ENCODE measurements at places on chromosomes 4 and X.

DNA sequence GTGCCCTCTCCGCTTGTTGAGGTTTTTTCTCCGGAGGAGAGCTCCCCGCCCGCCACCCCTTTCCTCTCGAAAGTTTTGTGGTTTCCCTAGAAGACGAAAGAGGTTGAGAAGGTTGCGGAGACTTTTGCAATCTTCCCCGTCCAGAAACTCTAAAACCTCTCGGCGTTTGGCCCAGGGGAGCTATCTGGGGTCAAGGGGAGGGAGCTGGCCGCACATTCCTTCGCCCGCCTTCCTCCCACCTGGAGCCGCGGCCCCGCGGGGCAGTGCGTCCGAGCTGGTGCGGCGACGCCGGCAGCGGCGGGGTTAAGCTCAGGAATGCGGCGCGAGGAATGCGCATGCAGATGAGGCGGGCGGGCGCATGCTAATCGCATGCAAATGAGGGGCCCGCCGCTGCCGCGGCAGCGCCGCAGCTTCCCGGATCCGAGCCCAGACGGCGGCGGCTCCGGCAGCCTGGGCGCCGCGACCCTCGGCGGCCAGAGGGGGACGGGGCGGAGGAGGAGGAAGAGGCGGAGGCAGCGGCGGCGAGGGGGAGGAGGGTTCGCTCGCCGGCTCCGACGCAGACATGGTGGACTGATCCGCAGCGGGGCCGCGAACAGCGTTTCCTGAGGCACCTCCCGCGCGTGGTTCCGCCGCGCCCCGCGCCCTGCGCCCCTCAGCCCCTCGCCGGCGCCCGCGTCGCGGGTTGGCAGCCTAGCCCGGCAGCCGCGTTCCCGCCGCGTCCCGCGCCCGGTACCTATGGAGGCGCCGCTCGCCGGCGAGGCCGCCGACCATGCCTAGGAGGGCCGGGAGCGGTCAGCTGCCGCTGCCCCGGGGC, at the start of gene WWC2:
TSS of gene WWC2 (plus strand) at position 535 of the 814 bp plus-strand sequence. CDS start at position 770, 235 bp downstream.
- DNase-seq = peak; percentile 75

DNA sequence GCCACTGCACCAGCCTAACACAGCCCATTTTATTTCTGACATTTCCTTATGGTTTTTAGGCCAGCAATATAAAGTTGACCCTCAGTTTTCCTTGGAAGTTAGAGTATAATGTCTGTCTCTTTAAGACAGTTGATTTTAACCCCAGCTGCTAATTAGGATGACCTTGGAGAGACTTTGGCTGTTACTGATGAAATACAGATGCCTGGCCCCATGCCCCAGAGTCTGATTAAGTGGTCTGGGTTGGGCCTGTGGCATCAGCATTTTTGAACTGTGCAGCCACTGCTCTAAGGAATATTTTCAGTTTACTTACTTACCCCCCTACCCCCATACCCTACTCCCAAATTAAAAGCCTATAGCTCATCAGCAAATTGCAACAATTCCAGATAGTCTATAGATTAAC, 85.8 kb downstream of the DCLK2 start:
- no peak for DNase-seq

DNA sequence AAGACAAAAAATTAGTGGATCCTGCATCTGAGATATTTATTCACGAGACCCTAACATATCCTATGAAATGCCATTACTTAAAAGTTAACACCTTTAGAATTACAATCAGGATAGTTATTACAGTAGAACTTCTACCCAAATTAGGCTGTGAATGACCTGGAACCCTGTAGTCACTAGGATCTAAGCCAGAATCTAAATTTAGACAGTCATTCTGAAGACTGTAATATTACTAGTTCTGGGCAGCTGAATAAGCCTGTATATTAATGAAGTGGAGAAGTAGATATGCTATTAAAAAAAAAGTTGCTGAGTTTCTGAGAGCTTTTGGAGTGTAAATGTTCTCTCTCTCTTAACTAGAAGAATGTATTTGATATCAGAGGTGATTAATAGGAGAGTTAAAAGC, 67.0 kb downstream of the FAM13A start:
- DNase-seq = no peak

- no peak for DNase-seq
Measured at GRCh38 chr4:25585901-25586523, 69.6 kb upstream of the SLC34A2 start.

GRCh38 chr4:183349673-183350072, 27.4 kb upstream of the CLDN24 start:
- peak; percentile 53 for DNase-seq

DNA sequence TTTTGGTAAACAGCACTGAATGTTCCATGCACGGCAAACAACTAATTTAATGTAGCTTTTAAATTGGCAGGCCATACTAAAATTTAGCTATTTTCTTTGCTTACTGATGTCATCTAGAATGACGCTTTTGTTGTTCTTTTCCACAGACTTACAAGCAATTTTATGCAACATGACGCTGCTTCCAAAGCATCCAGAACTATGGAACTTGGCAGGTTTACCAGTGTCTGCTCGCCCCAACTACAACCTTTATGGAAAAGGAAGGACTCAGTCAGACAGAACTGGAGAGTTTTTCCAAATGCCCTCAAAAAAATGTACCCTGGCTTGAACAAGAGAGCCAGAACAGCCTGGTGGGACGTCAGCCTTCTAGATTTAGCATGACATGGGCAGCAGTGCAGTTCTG, 58.7 kb downstream of the ANOS1 start:
- peak; percentile 4 for DNase-seq

DNA sequence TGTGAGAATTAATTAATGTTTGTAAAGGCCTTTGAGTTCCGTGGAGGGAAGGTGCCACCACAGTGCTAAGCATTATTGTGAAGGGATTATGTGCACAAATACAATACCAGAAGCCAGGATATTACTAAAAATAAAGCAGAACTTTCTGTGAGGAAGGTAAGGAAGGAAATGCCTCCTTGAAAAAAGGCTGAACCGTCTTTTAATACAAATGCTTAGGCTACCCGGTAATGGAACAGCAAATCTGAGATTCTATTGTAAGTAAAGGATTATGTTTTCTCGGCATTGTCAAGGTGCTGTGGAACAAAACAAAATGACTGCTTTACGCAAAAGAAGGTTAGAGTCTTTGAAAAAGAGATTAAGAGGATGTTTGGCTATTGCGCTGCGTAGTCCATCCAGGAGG, 57.9 kb upstream of the SPRY1 start:
- DNase-seq = no peak

GRCh38 chr4:77196866-77197265, 39.9 kb downstream of the CCNG2 start:
- DNase-seq = no peak

- no peak for DNase-seq
Measured at GRCh38 chr4:123955167-123955800, 558.7 kb downstream of the SPRY1 start.

DNA sequence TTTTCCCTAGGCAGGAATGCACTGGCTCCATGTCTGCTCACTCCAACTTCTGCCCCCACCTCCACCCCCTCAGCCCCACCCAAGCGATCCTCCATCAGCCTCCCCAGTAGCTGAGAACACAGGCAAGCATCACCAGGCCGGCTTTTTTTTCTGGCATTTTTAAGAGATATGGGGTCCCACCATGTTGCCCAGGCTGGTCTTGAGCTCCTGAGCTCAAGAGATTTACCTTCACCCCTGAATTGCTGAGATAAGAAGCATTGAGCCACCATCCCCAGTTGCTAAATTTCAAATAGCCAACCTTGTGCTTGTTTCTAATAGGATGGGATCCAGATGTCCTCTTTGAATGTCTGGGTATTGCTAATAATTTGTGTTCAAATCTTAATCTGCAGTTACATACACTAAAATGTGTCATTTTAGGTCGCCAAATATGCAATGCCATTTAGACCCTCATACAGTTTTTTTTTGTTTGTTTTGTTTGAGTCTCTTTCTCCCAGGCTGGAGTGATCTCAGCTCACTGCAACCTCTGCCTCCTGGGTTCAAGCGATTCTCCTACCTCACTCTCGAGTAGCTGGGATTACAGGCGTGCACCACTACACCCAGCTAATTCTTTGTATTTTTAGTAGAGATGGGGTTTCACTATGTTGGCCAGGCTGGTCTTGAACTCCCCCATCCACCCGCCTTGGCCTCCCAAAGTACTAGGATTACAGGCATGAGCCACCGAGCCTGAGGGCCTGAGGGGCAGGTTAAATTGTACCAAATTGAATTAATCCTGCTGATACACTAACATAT, 8.8 kb downstream of the LARP7 start:
- DNase-seq = no peak

Measured in skeletal muscle cell (primary cell).